GM12891 (cell line): ENCODE measurements at places on chromosomes 12 and 14.

DNA sequence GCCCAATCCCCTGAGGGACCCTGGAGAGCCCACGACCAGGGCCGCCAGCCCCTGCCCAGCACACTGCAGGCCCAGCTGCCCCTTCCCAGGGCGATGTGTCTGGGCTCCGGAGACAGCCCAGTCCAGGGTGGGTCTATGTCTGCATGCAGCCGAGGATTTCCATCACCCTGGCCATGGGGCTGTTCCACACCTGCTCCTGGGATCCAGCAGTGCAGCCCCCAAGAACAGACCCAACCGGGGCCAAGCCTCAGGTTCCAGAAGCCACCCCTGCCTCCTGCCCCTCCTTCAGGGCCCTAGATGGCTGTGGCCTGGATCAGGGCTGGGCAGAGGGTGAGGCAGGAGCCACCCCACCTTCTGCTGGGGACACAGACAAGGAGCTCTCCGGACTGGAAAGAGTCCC is 11.5 kb downstream of the C14orf180 start:
- no peak for DNase-seq

DNA sequence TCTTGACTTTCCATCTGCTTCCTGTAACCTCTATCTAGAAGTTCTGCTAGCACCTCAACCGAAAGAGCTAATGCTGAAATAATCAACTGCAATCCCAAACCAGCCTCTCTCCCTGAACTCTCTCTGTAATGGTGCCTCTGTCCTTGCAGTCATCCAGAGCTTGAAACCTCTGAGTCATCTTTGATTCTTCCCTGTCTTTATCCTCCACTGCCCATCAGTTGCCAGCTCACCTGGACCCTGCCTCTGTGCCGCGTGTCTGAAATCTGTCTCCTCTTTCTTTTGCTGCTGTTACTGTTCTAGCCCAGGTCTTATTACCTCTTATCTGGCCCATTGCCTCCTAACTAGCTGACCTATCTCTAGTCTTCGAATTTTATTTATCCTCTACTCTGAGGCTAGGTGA is 15.5 kb downstream of the CLSTN3 start:
- DNase-seq, result no peak

DNA sequence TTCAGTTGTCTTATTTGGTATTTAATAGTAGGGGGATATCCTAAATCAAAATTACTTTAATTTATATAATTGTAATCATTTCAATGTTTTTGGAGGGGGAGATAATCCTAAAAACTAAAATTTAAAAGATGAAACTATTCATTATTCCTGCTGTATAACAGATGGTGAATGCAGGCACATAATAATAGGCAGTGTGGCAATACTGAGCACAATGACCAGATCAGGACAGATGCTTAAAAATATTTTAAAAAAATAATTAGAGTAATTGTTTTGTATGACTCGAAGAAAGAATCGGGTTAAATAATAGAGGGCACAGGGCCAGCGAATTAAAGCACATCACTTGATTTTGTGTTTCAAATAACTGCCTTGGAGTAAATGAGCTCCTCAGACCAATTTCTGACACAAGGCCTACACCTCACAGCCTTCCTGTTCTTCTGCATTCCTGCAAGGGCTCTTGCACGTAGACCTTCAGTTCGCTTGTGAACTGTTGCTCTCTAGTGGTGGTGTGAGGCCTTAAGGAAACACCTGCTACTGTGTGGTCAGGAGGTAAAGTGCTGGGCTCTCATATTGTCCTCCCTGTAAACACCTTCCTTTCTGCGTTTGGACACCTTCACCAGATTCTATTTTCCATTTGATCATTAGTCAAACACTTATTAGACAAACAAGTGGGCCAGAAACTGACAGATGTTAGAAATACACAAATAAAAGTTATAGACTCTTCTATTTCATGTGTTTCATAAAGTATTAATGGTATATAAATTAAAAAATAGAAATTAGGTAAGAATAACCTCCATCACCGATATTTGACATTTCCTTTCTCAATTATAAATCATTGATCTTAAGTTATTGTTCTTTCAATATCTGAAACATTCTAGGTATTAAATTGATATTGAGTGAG is 29.3 kb upstream of the KLRF1 start:
- DNase-seq, result no peak

GRCh38 chr12:97875064-97875463 is 412.5 kb downstream of the RMST start:
- no peak for DNase-seq

- DNase-seq, result no peak
Observed at GRCh38 chr12:59594943-59595500, 807 bp upstream of the SLC16A7 start.

DNA sequence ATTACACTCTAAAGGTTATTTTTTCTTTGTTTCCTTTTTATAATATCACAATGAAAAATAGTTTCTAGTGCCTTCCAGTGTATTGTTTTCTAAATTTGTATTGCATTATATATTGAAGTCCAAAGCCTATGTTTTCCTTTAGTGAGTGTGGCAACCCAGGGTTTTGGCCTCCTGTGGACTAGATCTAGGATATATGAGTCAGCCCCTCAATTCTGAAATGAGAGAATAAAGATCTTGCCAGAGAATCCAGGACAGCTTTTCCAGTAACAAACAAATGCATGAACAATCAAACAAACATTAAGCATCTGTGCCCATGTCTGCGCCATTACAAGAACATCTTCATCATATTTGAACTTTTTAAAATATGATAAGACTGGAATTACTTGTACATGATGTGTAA is 70.7 kb upstream of the SSTR1 start:
- no peak for DNase-seq

- DNase-seq, result no peak
Observed at GRCh38 chr12:52495389-52495788, 2.3 kb upstream of the KRT6A start.

GRCh38 chr14:24130717-24131548 is 474 bp downstream of the FITM1 start:
- no peak for DNase-seq

GRCh38 chr14:70886421-70887206 is 20.6 kb upstream of the PCNX1 start:
- DNase-seq, result no peak

DNA sequence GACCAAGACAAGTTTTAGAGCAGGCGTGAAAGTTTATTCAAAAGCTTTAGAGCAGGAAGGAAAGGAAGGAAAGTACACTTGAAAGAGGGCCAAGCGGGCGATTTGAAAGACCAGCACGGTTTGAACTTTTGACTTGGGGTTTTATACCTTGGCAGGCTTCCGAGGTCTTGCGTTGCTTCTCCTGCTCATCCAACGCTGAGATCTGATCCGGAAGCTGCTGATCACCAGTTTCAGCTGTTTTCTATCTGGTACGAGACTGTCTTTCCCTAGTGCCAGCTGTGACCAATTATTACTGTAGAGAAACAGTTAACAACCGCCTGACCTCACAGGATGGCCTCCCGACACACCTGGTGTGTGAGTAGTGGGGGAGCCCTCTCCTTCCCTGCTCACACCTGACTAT is 20.6 kb upstream of the SNRPF start:
- no peak for DNase-seq

GRCh38 chr12:132194056-132194455 is 49.8 kb downstream of the NOC4L start:
- DNase-seq, result no peak

GRCh38 chr12:39805651-39806050 is 186.0 kb upstream of the ABCD2 start:
- no peak for DNase-seq

DNA sequence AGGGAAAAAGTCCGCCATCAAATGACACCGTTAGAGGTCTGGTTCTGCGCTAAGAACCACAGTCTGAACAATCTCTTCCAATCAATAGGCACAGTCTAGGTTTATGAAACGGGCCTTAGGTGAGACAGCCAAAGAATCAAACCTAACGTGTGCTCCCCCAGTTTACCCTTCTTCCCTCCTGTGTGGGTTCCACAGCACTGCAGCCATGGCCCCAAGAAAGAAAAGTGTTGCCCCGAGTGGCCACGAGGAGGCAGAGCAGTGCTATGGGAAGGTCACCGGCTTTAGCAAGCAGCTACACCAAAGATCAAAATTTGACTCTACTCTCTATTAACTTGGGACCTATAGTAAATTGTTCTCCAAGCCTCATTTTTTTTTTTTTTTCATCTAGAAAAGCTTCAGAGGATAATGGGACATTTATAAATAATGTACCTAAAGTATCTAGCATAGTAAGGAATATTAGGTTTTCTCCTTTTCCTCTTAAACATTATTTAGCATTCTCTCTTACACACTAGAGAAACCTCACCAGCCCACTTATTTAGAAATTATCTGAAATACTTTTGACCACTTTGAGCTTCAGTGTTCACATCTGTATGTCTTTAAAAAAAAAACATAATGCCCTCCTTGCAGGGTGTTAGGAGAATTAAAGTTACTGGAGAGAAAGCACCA is 70.2 kb upstream of the GPHB5 start:
- DNase-seq, result peak; percentile 21

DNA sequence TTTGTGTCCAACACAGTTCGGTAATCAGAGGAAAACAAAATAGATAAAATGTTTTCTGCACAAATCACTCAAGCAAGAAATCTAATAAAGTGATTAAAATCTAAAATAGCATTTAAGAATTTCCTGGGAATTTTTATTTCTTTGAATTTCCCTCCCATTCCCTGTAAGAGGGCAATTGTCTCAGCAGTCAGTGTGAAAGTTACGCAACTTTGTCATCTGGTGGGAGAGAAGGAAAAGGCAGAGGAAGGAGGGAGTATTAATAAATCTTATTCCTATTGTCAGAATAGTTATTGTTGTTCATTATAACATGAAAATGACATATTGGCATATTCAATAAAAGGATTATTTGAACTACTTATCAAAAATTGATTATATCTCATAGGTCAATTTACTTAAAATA is 464.9 kb downstream of the PRKD1 start:
- DNase-seq, result no peak

DNA sequence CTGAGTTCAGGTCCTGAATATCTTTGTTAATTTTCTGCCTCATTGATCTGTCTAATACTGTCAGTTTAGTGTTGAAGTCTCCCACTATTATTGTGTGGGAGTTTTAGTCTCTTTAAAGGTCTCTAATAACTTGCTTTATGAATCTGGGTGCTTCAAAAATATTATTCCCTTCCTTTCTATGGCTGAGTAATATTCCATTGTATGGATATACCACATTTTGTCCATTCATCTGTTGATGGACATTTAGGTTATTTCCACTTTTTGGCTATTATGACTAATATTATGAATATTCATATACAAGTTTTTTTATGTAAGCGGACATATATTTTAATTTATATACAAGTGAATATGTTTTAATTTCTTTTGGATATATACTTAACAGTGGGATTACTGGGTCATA is 82.7 kb downstream of the SDR9C7 start:
- DNase-seq, result no peak

GRCh38 chr12:19382563-19382962 is 56.7 kb upstream of the AEBP2 start:
- no peak for DNase-seq

DNA sequence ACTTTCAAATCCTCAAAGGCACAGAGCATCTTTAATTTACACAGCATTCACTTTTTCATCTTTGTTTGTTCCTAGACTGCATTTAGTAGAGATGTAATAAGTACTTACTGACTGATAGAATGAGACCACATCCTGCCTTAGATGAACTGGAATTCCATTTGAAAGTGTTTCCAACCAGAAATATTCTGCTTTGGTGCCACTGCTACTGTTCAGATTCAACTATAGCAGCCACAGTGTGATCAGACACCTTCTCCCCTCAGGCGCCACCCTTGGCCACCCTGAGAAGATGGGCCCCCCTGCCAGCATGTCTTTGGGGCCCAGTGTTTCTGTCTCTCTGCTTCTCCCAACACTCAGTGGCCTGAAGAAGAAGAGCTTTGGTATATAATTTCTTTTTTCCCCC is 449.1 kb downstream of the RAD51B start:
- DNase-seq, result no peak

DNA sequence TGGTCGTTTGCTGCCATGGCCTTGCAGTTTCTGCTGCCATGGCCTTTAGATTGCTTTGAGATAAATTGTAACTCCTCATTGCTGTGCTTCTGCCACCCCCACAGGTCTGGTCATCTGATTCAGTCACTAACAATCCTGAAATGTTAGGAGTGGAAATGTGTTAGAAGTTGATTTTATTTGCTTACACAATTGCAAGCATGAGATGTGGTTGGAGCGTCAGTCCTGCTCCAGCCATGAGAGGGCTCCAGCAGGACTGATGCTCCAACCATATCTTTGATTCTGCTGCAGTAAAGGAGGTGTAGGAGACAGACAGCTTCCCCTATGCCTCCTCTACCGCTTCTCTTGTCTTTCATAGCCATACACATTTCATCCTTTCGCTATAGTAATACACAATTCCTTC is 226.8 kb upstream of the RGS6 start:
- DNase-seq, result no peak

DNA sequence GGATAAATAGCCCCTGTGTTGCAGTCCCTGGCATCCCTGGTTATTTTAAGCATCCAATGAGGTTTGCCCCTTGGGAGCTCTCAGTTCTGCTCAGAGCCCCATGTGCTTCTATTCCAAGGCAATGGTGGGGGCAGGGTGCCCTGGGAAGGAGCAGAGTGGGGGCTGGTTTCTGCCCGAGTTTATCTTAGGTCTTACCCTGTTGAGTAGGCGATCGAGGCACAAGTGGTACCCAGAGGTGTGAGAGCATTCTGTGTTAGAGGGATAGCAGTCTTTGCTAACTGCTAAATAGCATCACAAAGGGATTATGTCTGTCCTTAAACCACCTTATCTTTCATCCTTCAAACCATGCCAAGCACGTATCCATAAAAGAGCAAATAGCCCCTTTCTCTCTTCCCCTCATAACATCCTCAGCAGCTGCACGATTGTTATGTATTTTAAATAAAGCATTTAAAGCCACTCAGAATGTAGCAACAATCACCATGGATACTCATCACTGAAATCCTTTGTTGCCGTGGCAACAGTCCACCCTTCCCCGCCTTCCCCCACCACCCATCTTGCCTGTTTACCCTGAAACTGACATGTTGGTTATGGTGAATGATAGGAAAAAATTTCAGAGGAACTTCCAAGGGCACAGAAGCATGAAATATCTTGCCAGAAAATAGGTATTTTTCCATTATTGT is 139.3 kb downstream of the PTPN11 start:
- no peak for DNase-seq

- DNase-seq, result peak; percentile 63
Observed at GRCh38 chr14:91113829-91114078, at the start of gene DGLUCY. Gene DGLUCY, plus strand, starts transcription at chr14:91114073. Its CDS starts 46,222 bp downstream, at chr14:91160295.

GRCh38 chr12:188910-189621 is 24.9 kb downstream of the SLC6A12 start:
- DNase-seq, result peak; percentile 81

GRCh38 chr12:89889062-89889461 is 180.4 kb upstream of the ATP2B1 start:
- DNase-seq, result no peak

- no peak for DNase-seq
Observed at GRCh38 chr14:96098999-96099335, 59.8 kb downstream of the C14orf132 start.

GRCh38 chr14:61766151-61766550 is 3.9 kb downstream of the SNAPC1 start:
- no peak for DNase-seq

DNA sequence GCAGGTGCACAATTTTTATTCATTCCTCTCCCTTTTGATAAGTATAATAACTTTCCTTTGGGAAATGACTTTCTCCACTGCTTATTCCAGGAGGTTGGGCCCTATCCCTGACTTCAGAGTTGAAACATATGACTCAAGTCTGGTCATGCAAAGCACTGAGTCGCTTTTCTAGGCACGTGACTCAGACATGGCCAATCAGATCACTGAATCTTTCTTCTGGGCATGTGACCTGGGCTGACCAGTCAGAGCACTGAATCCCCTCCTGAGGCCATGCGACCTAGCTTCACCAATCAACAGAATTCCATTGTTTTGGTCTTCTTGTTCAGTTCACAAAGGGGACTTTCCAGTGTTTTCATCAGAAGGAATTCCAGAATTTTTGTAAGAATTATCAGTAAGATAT is 377.1 kb upstream of the KITLG start:
- DNase-seq, result no peak
